ENCODE measurements at places on chromosomes 2 and 18.

- peak; percentile 23 for DNase-seq
Measured at GRCh38 chr2:17762451-17762850, 8.5 kb downstream of the GEN1 start.

- DNase-seq = no peak
Measured at GRCh38 chr2:53987336-53987921, 16.6 kb upstream of the PSME4 start.

DNA sequence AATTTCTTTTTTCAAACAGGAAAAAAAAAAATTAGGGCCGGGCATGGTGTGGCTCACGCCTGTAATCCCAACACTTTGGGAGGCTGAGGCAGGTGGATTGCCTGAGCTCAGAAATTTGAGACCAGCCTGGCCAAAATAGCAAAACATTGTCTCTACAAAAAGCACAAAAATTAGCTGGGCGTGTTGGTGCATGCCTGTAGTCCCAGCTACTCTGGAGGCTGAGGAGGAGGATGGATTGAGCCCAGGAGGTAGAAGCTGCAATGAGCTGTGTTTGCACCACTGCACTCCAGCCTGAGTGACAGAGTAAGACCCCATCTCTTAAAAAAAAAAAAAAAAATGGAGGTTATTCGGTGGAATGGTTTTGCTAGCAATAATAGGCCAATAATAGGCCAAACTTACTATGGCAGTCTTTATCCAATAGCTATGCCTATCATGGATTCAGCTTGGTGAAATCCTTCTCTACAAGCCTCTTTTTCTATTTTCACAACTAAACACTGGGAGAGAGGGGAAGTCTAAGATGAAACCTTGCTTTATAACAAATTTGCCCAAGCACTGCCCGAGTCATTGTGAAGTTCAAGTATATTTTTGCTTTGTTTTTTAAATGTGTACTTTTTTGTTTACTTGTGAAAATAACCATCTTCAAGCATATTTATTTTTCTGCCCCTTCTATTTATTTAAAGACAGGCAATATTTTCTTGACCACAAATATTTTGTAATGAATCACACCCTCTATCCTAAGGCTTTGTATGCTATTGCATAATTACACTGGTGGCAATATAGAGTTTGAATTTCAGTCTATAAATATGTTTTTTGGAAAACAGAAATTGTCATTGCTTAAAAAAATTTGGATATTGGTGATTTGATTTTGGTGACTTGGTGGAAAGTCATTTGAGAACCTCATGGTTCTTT lies 20.0 kb upstream of the KYNU start:
- peak; percentile 34 for DNase-seq

DNA sequence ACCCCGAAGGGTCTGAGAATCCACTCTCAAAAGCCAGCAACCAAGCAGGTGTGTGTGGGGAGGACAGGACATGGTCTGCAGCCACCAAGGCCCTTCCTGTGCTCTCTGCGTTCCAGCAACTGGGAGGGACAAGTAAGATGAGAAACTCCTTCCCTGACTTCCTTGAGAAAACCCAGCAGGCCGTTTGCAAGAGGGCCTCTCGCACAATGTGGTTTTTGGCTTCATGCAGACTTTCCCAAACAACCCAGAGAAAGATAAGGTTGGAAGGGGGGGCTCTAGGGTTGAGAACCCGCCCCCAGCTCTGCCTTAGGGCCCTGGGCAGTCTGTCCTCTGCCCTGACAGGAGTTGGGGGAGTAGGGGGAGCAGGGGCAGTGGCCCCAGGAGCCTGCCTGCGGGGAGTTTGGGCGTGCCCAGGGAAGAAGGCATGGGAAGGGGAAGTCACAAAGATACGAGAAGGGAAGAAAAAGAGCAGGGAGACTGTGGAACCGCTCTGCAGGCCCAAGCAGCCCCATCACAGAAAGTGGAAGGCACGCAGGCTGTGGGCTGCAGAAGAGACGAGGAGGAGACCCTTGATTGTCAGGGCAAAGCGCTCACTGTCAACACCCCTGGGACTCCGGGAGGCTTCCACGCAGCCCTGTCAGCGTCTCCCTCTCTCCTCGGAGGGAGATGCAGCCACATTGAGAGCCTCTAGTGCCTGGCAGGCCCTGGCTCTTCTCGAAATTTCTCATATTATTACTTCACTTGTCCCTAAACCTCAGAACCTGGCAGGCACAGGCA lies 99.8 kb downstream of the SMAD7 start:
- peak; percentile 44 for DNase-seq

- DNase-seq = no peak
Measured at GRCh38 chr2:12277241-12278034, 439.3 kb upstream of the TRIB2 start.

DNA sequence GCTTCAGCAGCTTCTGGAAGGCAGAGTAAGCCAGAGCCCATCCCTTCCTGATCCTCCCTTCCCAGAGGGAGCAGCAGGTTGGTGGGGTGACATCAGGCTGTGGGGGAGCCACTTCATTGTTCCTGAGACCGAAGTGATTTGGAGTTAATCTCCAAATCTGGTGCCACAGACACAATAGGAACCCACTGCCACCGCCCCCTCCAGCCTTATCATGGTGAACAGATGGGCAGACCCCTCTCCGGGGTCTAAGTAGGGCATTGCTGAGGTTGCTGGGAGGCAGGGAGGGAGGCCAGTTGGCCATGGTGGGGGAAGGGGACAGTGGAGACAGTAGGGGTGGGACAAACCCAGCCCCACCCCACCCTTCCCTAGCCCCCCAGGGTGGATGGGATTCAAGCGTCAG lies 25.6 kb upstream of the SLC35F6 start:
- no peak for DNase-seq

DNA sequence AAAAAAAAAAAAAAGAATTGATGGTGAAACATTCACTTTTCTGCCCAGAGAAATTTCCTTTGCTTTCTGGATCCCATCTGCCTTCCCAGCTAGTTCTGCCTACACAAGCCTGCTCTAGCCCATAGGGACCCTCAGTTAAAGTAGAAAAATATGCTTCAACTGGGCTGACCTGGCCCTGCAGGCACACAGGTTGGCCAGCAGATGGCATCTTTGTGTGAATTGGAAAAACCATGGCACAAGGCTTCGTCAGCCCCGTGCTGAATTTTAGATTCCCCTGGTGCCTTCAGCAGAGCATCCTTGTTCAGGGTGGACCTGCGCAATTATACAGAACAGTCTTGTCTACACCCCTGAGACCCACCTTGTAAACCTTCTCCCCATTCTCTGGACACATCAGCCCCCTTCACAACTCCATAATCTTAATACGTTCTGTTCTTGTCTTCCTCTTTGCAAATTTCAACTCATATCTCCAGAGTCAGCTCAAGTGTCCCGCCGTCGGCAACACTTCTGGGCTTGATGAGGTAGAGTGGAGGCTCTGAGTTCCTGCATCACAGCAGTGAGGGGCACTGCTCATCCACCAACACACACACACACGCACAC lies 114.5 kb downstream of the INSIG2 start:
- peak; percentile 46 for DNase-seq

DNA sequence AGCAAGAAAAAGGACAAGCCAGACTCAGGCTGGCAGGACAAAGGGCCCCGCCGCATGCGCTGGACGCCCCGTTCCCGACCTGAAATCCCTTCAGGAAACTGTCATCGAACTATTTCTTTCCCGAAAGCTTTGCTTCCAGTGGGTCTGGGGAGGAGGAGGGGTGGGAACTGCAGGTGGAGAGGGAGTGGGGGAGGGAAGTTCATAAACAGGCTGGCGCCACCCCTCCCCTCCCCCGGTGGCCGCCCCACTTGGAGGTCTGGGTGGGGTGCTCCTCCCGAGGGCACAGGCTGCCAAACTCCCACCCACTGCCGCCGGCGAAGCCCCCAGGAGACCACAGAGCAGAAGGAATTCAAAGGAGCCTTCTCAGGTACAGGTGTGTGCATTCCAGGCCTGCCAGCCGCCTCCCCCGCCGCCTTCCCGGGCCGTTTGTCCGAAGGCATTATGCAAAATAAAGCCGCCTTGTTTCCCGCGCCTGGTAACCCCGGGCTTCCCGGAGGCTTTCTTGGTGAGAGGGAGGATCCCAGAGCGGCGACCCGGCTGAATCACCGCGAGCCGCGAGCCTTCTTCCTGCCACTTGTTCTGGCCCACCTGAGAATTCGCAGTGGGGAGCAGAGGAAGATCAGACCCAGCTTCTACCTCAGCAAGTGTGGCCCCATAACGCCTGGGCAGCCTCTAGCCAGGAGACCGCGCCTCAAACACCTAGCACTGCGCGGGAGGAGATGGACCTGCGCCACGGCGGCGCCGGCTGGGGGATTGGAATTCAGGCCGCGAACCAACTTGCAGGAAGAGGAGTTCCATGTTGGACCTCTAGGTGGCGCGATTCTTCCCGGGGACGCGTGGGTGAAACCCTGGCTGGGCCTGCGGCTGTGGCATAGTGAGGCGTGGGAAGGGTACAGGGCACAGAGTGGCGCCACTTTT lies 101.9 kb downstream of the FOXI3 start:
- peak; percentile 3 for DNase-seq

GRCh38 chr2:100046961-100047947 lies 95.1 kb downstream of the AFF3 start:
- no peak for DNase-seq

Measured in CD14-positive monocyte (primary cell).